ENCODE measurements at places on chromosomes 16 and 17. TPM values are rescaled to one million over a fixed set of nuclear protein-coding genes. Genes with fewer than 3 reads are reported as not detected.

SLC47A2 gene
- not detected for total RNA-seq

TBC1D3B gene
- not detected for total RNA-seq

GRCh38 chr17:31919802-31920525, 16.8 kb upstream of the SUZ12 start:
- H3K36me3 ChIP-seq = no peaks in the 10 kb centered on the region
- H3K4me1 ChIP-seq = no peaks in the 10 kb centered on the region
- DNase-seq = no peak
- H3K27ac ChIP-seq = no peak overlapping the region
- H3K27me3 ChIP-seq = no peaks in the 10 kb centered on the region

MYH13 gene
- total RNA-seq = not detected

DNA sequence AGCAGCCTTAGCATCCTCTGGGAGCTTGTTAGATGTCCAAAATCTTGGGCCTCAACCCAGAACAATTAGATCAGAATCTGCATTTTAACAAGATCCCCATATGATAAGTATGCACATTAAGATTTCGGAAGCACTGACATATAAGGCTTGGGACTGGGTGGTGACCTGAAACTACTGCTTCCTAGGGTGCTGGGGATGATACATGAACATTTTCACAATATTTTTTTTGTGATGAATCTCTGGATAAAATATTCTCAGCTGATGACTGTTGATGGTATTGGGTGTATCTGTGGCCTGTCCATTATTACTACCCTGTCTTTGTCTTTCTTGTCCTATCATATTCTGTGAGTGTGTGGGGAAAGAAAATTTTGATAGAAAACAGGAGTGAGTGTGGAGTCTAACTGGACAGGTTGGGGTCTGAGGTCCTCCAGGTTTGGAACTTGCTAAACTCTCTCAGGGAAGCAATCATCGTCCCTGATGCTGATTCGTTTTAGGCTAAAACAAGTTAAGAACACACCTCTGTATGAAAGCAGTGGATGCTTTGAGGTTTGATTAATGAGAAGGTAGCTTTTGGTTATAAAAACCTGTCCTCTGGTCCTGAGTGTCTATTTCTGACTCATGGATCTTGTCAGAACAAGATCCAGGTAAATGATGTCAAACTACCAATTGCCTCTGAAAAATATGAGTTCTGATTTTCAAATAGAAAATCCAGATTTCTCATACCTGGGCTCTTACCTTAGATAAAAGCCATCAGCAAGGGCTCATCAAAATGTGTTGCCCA, 23.2 kb downstream of the KRT23 start:
- H3K27me3 ChIP-seq = no peaks in the 10 kb centered on the region
- no peak overlapping the region for H3K4me3 ChIP-seq
- H3K27ac ChIP-seq = no peak overlapping the region
- H3K36me3 ChIP-seq = no peaks in the 10 kb centered on the region
- DNase-seq = no peak

DNA sequence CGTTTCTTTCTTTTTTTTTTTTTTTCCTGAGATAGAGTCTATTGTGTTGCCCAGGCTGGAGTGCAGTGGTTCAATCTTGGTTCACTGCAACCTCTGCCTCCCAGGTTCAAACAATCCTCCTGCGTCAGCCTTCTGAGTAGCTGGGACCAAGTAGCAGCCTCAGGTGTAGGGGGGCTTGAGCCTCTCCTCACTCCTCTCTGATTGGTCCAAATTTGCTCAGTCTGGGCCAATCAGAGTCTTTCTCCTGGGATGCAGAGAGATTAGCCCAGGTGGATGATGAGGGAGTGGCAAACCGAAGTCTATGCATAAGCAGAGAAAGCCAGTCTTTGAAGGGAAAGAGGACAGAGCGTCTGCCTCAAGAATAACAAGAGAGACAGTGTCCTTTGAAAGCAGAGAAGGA, 99.0 kb downstream of the BMERB1 start:
- H3K27ac ChIP-seq = no peak overlapping the region
- no peak for DNase-seq
- H3K4me1 ChIP-seq = no peaks in the 10 kb centered on the region
- H3K27me3 ChIP-seq = no peaks in the 10 kb centered on the region
- H3K36me3 ChIP-seq = no peaks in the 10 kb centered on the region

DNA sequence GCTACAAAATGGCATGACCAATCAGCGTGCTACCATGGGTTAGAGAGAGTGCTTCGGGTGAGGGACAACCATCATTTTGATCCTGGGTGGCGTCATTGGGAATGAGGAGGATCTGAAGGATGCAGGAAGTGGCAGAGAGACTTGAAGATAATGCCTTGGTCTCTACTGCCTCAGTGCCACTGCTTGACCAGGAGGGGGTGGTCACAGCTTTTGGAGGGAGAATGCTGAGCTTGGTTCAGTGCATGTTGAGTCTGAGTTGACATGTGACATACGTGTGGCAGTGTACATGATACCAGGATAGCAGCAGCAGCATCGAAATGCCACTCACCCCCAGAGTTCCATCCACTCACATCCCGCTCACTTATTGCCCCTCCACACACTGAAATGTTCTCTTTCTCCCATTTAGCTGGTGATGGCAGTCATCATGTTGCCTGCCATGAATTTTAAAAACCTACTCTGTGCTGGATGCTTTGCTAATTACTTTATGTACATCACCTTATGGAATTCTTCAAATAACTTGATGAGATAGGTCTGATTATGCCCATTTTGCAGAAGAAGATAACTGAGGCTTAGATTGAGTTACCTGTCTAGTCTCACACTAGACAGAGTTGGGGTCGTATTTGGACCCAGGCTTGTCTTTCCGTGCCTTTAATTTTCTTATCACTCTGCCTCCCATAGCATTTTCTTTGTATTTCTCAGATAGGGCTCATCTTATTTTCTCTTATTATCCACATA, 36.7 kb downstream of the ARSG start:
- H3K4me1 ChIP-seq = no peaks in the 10 kb centered on the region
- no peaks in the 10 kb centered on the region for H3K27me3 ChIP-seq
- no peaks in the 10 kb centered on the region for H3K36me3 ChIP-seq
- no peak overlapping the region for H3K27ac ChIP-seq
- DNase-seq = no peak

DNA sequence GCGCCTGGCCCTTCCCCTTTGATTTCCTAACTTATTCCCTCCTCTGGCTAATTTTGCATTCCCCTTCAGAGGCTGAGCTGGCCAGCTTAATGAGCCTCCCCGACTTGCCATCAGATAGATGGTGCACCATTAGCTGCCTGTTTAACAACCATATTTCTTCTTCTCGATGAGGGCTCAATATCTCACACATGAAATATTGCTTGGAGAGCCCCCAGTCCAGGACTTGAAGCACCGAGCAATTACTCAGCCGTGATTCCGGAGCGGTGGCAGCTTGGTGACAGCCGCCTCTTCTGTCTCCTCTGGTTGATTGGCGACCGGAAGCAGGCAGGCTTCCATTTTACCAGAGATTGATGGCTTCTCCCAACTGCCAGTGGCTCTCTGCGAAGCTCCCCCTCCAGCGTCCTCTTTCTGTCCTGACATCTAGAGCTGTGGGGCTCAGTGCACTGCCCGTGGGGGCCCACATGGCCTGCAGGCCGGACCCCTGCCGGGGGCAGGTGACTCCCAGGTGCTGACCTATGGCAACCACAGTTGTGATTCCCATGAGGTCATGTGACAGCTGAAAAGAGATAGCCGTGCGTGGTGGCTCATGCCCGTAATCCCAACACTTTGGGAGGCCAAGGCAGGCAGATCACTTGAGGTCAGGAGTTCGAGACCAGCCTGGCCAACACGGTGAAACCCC, 133.7 kb upstream of the SEC14L1 start:
- H3K27me3 ChIP-seq = no peaks in the 10 kb centered on the region
- no peak for DNase-seq
- H3K4me3 ChIP-seq = no peak overlapping the region

ARHGAP23 gene
- 2.6 TPM for total RNA-seq

CRYBA1 gene
- total RNA-seq = not detected

DNA sequence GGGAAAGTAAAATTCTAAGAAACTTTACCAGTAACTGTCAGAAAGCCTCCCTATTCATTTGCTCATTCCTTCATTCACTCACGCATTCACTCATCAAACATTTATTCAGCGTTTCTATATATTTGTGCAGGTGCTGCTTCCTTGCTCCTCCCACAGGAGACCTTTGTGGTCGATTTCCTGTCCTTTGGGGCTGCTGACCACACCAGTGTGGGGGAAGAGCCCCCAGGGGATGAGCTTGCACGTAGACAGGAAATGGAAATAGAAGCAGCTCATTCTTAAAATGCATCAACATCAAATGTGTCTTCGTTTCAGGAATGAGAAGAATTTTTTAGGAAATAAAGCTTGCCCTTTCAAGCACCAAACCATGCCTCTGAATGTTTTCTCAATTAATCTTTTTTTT, 9.6 kb downstream of the PIK3R6 start:
- no peak overlapping the region for H3K4me3 ChIP-seq
- H3K4me1 ChIP-seq = no peaks in the 10 kb centered on the region
- H3K27me3 ChIP-seq = no peaks in the 10 kb centered on the region
- DNase-seq = no peak
- H3K27ac ChIP-seq = no peak overlapping the region

GRCh38 chr17:1365445-1366039, 34.5 kb downstream of the YWHAE start:
- H3K27ac ChIP-seq = peak overlapping the region; percentile 45
- no peaks in the 10 kb centered on the region for H3K36me3 ChIP-seq
- H3K4me1 ChIP-seq = peaks cover 30% of the 10 kb centered on the region
- H3K4me3 ChIP-seq = peak overlapping the region; percentile 16

- no peaks in the 10 kb centered on the region for H3K27me3 ChIP-seq
- no peaks in the 10 kb centered on the region for H3K4me1 ChIP-seq
- H3K36me3 ChIP-seq = no peaks in the 10 kb centered on the region
These were observed 41.8 kb downstream of the STAT3 start for GRCh38 chr17:42346481-42346880.

B4GALNT2 gene
- 0.18 TPM for total RNA-seq

GRCh38 chr16:11114366-11115164, 141.4 kb downstream of the SOCS1 start:
- no peak for DNase-seq
- no peak overlapping the region for H3K27ac ChIP-seq
- no peak overlapping the region for H3K4me3 ChIP-seq
- H3K4me1 ChIP-seq = no peaks in the 10 kb centered on the region

DNA sequence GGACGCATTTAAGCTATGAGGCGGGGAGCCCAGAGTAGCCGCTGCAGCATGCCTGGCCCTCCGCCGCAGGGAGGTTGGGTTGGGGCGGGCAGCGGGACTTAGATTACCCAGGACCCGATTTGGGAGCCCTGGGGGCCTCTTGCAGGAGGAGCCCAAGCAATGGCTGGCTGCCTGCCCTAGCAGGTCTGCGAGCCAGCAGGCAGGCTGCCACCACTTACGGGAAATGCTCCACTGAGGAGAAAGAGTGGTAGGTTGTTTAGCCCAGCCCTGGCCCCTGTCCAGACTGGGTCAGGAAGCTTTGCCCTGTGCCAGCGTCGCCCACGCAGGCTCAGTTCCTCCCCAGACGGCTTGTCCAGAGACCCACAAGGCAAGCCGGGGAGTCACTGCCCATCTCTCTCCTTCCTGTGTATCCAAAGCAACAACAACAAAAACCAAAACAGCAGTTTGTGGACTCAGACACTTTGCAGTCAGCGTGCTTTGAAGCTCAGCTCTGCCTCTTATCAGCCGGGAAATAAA, 10.3 kb upstream of the TVP23A start:
- no peaks in the 10 kb centered on the region for H3K27me3 ChIP-seq
- peaks cover 8% of the 10 kb centered on the region for H3K4me1 ChIP-seq
- no peaks in the 10 kb centered on the region for H3K36me3 ChIP-seq

RPGRIP1L gene
- 35.3 TPM for total RNA-seq
